ENCODE measurements at places on chromosomes 5 and 9.

DNA sequence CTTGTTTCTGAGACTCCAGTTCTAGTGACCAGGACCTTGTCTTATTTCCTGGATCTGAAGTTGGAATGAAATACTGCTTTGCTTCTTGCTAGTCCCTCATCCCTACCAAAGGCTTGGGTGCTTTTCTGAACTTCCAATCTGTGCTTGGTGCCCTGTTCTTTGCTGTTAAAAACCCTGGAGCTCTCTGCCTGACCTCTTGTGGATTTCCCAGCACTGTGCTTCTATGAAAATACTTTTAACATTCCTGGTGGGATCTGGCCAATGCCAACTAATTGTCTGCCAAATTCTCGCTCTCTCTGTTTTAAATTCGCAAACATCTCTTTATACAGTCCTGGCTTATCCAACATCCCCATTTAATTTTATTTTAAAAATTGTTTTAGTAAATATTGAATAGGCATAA is 26.7 kb upstream of the CSNK1G3 start:
- DNase-seq: no peak

- no peak for DNase-seq
Observed at GRCh38 chr5:1374679-1375055, 29.8 kb upstream of the CLPTM1L start.

DNA sequence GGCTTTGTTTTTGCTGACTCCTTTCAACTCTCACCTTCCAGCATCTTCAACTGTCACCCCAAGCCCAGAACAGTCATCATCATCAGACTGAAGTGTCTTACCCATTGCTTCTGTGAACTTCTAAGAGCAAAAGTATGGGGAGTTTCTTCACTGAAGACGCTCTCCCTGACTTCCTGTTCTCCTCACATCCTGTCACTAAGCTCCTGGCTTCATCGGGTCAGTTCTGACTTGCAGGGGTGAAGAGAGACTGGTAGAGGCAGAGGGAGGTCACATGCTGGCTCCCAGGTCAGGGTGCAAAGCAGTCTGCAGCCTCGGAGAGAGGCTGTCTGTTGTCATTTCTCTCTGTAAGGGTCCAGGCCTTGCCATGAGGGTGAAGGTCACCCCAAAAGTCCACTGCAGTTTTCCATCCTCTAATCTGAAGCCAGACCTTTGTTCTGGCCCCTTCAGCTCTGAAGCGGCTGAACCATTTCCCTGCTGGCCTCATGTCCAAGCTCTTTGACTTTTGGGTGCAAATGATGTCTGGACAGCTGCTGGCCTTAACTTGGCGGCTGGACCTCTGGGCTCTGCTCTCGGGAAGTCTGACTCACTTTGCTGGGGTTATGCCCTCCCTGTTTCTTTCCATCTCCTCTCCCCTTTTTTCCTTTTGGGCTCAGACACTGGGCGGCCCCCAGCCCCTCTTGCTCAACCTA is 305.0 kb downstream of the RAB3C start:
- DNase-seq: no peak

GRCh38 chr5:60010328-60010727 is 116.8 kb upstream of the PDE4D start:
- DNase-seq: no peak

GRCh38 chr5:52945040-52945439 is 44.1 kb upstream of the ITGA2 start:
- no peak for DNase-seq

DNA sequence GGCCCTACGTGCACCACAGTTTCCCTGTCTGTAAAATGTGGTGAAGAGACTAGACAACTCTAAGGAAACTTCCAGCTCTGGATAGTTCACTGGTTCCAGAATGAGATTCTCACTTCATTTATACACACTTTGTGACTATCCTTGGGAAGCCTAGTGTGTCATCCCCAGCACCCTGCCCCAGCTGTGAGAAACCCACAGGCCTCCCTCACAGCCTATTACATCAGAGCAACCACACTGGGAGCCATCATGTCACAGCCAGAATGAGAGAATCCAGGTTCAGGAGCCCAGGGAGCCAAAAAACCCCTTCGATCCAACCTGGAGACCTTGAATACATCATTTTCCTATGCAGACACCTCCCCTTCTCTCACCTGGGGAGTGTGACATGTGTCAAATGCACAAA is 21.0 kb upstream of the HAND1 start:
- DNase-seq: no peak

DNA sequence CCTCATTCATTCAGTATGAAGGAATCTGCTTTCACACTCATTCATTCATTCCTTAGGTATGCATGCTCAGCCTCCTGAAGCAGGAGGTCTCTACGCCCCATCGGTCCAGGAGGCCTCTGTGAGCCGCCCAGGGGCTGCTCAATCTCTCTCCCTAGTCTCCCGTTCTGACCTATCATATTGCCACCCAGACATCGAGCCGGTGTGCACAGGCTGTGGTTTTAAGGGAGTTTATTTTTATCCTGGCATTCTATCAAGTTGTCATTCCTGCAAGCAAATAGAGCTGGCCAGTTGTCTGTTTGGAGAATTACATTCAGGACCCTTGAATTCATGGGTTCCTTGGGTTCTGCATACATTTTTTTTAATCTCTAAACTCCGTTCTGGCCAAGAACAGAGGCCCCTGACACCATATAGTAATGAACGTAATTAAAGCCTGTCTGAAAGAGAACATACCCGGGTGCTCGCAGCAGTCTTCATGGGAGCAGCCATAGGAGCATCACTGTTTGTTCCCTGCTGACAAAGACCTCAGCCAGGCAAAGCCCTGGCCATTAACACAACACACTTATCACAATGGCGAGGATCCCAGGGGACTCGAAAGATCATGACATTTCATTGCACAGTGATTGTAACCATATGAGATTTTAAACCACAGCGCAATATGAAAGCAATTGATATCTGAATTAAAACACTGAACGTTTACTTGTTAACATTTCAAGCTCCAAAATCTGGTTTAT is 80.9 kb downstream of the ADAMTS16 start:
- no peak for DNase-seq

Measured in T47D (cell line).